ENCODE measurements at places on chromosomes 3 and 15. TPM values are rescaled to one million over a fixed set of nuclear protein-coding genes. Genes with fewer than 3 reads are reported as not detected.

DNA sequence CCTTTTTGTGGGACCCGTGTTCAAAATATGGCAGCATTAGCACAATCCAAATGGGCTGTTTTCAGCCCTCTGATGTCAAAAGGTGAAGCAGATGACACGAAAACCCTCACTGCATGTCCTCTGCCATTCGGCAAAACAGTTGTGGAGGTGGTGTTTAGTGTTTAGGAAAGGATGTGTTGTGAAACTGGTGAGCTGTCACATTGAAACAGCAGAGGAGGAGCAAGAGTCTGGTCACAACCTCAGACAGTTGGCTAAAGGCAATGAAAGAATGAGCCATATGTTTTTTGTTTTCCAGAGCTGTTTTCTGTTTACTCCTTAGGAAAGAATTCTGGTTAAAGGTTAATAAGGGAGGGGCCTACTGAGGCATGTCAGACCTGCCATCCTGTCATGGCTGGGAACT, 140.7 kb downstream of the VPS8 start:
- no peak for DNase-seq

GRCh38 chr3:58043933-58044332, 35.7 kb downstream of the FLNB start:
- DNase-seq, result no peak

GRCh38 chr3:197372047-197372661, 73.7 kb upstream of the DLG1 start:
- DNase-seq, result no peak

DNA sequence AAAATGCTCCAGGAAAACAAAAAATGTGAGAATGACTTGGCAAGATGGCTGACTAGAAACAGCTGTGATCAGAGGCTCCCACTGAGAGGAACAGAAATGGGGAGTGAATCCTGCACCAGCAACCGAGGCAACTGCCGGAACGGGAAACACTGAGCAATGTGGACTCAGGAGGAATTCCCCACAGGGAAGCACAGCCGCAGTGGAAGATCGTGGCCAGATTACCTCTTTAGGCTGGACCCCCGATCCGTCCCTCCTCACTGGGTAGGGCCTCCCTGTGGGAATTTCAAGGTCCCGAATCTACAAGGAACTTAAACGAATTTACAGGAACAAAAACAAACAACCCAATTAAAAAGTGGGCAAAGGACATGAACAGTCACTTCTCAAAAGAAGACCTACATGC, 385.2 kb upstream of the MCTP2 start:
- no peak for DNase-seq

DNA sequence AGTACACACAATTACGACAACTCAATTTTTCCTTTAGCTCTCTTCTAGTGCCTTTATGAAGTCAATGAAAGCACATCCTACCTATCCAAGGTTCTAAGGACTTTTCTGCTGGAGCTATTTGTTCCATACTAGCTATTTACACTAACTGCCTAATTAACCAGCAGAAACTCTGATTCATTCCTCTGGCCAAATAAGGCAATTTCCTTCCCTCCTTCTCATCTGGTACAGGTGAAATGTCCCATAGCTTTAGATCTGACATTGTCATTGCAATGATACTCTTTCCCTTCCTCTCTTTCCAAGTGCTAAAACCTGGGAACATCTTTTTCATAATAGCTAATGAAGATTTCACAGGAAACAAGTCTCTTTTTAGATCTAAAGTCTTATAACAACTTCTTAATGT, 521.7 kb downstream of the SOX2 start:
- DNase-seq, result no peak

DNA sequence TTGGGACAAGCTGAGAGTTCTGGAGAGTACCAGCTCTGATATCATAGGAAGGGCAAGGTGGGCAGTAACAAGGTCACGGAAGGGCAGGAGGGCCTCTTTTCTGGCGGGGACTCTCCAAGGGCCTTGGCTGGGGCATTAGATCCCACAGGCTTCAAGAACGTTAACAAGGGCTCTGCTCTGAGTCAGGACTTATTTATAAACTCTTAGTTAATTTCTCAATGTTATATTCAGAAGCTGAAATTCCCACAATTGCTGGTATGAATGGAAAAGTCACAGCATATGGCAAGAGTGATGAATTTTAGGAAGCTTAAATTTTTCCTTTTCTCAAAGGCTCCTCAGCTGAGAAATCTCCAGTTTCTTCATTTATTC, 320.2 kb upstream of the TBC1D5 start:
- DNase-seq, result no peak

- no peak for DNase-seq
Observed at GRCh38 chr3:142898346-142899213, 9.7 kb upstream of the PCOLCE2 start.

DNA sequence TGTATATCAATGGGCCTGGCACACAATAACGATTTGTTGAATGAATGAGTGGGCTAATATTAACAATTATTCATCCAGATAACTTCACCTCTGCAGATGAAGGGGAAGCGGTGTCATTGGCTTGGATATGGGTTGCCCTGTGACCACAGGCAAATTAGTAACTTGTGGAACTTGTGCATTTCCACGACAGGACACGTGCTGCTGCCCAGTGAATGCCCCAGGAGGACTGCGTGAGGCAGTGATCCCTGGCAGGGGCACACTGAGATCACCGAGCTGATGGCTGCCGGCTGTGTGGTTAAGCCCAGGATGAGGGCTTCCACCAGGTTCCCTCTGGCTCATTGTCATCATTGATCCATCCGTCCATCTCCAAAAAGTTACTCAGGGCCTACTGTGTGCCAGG, 84.1 kb upstream of the HACD2 start:
- DNase-seq, result no peak

DNA sequence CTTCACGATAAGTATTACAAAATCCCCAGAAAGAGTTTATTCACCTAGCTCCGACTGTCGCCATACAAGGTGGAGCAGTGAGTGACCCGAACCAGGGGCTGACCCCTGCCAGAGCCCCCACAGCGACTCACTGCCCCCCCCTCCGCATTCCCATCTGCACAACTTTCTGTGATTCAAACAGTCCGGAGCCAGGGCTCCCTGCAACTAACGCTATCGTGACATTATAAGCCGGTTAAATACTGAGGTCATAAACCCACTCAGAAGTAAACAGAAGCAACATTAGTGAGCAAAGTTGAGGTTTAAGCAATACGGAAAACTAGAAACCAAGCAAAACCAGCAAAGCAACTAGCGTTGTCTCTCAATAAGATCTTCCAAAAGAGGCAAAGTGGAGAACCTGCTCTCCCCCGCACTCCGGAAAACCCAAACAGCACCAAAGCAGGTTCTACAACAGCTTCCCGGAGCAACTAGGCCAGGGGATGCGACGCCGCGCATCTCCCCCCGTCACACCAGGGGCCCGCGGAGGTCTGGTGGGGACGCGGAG, 642 bp downstream of the SCAP start:
- DNase-seq, result no peak

CRABP1 gene
- polyA plus RNA-seq, result 11.8 TPM

CHP1 gene
- 23.2 TPM for polyA plus RNA-seq
